ENCODE measurements at places on chromosomes 5 and 9. TPM values are rescaled to one million over a fixed set of nuclear protein-coding genes. Genes with fewer than 3 reads are reported as not detected.

GRCh38 chr5:157516006-157516405 is 56.0 kb downstream of the NIPAL4 start:
- no peak for DNase-seq

Gene TERT
- total RNA-seq: 4.3 TPM

Gene NMUR2
- total RNA-seq: not detected

Gene OSMR
- total RNA-seq: 0.19 TPM

DNA sequence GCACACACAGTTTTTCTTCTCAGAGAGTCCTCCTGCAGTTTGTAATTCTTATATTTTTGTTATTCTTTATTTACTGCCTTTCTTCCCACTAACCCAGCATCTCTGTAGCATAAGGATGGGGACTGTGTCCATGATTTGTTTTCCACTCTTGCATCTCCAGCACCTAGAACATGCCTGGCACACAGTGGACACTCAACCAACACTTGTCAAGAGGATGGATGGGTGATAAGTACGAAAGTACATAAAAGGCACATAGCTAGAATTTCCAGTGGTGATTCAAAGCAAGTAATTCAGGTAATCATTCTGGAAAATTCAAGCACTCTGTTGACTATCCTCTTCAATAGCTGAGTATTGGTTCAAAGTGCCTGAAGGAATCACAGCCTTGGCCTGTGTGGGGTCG is 60.2 kb upstream of the TRIO start:
- no peak for DNase-seq

Gene LCN1
- total RNA-seq: not detected

- DNase-seq: no peak
These were observed 217.9 kb downstream of the BNC2 start for GRCh38 chr9:16652582-16652981.
